ENCODE measurements at places on chromosomes 16 and 17.

DNA sequence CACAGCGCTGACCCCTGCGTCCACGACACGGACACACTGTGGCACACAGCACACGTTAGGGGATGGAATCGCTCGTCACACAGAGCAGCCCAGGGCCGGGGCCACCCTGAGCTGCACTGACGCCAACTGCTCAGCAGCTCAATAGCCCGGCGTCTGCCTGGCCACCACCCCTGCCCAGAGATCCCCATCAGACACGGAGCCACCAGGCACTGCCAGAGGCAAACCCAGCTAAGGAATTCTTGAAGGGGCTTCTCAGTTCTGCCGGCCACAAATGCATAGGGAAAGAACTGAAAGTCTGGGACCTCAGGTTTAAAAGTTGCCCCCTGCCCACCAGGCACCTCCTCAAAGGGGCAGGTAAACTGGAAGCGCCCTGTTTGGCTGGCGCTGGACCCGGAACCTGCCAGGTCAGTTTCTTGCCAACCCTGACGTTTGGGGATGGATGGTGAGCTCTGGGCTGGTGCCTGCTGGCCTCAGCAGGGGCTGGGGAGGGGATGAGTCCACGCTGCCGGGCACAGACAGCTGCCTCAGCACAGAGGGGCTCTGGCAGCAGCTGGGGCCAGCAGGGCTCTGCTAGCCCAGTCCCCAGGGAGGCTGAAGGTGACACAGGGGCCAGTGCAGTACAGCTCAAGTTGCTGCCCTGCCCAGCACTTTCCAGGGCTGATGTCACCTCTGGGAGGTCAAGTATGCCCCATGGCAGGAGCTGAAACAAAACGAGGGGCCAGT is 33.2 kb downstream of the TIMM22 start:
- no peak for DNase-seq

- no peak for DNase-seq
Observed at GRCh38 chr17:14436266-14436665, 135.4 kb downstream of the HS3ST3B1 start.

GRCh38 chr17:31511195-31511578 is 119.7 kb downstream of the RAB11FIP4 start:
- no peak for DNase-seq

DNA sequence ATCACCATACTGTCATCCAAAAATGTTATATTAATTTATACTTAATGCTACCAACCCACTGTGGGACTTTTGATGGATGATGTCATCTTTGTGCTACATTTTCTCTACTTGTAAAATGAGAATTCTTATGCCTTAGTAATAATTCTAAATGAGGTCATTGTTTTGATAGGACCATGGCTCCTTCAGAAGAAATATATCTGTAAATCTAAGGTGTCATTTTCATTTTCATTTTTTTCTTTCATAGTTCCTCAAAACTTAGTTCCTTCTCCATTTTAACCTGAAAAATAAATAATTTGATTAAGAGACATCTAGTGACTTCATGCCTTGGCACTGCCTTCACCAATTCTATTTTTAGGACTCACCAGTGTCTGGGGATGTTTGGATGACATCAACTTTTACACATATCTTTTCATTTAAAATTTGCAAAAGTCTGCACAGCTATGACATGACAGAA is 48.7 kb downstream of the GPRC5B start:
- peak; percentile 40 for DNase-seq

GRCh38 chr17:30253312-30253711 is 17.8 kb upstream of the SLC6A4 start:
- no peak for DNase-seq

DNA sequence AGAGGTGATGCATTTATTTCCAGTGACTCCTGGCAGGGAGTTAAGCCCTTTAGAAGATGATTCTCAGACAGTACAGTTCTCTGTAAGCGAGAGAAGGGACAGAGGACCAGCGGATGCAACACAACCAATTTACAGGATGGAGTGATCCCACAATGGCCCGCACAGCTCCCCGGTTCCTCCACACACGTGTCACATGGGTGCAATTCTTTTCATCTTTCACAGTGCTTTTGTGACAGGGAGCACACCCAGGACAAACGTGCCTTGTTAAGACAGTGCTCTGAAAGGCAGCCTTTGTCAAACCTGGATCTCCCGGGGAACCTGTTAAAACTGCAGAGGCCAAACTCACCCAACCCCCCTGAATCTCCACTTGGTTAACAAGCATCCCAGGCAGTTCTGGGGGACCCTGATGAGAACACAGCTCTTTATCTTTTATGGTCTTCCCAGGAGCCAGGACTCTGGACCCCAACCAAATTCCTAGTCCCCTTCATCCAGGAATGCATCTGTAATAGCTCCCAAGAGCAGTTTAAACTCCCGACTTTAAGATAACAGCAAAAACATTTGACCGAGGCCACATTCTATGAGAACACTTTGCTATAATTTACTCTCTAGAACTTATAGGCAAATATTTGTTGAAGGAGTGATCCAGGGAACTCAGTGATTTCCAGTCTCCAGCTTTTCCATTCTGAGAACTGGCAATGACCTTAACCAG is 134.9 kb upstream of the CDH5 start:
- DNase-seq, result no peak

GRCh38 chr17:66301367-66301863 is 998 bp upstream of the PRKCA start:
- no peak for DNase-seq

DNA sequence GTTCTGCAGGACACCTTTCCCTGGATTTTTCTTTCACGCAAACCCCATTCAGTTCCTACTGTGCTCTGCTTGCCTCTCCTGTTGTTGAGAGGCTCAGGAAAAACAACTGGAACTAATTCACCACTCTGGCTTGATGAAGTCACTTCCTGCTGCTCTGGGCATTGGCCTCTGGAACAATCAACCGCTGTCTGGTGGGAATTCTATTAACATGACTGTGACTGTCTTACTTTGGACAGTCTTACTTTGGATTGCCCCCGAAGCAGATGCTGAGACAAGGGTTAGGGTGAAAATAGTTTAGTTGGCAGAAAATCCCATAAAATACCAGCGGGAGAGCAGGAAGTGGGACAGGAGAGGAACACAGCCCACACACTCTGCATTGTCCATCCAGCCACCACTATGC is 90.0 kb upstream of the HSBP1 start:
- peak; percentile 86 for DNase-seq

GRCh38 chr16:52128361-52128760 is 418.6 kb downstream of the TOX3 start:
- no peak for DNase-seq

DNA sequence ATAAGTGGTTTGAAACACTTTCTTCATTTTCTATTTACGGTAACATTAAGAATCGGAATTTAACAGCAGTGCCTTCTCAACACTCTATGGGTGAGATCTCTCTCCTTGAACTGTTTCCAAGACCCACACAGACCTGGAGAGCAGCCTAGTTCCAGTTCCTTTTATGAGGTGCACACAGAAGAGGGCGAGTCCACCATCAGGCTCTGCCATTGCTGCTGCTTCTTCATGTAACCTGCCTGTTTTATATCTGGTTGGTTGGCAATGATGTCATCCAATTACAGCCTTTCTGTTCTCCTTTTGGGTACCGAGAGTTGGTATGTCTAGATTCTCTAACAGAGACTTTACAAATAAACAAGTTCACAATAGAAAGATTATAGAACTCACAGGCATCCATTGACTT is 225.7 kb downstream of the UTP18 start:
- no peak for DNase-seq

- DNase-seq, result peak; percentile 24
Observed at GRCh38 chr17:30336369-30337171, 2.7 kb upstream of the TMIGD1 start.

Data from AG10803 (cell line).